ENCODE measurements at places on chromosomes 6 and 20. TPM values are rescaled to one million over a fixed set of nuclear protein-coding genes. Genes with fewer than 3 reads are reported as not detected.
A peak's percentile ranks its signal among the peaks of the same experiment; 100 is the strongest.

- no peak for DNase-seq
These were observed 64.2 kb downstream of the YTHDF1 start for GRCh38 chr20:63151554-63152321.

DNA sequence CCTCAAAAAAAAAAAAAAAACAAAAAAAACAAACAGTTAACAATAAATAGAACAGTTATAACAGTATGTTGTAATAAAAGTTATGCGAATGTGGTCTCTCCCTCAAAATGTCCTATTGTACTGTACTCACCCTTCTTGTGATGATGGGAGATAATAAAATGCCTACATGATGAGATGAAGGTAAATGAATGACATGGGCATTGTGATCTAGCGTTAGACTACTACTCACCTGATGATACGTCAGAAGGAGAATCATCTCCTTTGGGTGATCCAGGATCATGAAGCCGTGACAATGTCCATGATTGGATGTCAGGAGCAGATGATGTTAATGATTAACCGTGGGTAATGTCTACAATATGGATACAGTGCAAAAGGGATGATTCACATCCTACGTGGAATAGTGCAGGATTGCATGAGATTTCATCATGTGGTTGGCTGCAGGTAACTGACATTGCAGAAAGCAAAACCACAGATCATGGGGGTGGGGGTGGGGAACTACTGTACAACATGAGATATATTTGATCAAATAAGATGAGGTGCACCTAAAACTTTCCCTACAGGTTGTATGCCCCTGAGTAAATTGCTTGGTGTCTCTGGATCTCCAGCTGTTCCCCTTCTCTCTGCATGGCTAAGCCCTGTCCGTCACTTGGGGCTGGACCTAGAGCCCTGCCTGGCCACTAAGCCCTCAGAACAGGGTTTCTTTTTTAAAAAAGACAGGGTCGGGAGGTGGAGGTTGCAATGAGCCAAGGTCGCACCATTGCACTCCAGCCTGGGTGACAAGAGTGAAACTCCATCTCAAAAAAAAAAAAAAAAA is 6.2 kb upstream of the RBCK1 start:
- DNase-seq = peak; percentile 46

Gene RNGTT
- 18.2 TPM for total RNA-seq

DNA sequence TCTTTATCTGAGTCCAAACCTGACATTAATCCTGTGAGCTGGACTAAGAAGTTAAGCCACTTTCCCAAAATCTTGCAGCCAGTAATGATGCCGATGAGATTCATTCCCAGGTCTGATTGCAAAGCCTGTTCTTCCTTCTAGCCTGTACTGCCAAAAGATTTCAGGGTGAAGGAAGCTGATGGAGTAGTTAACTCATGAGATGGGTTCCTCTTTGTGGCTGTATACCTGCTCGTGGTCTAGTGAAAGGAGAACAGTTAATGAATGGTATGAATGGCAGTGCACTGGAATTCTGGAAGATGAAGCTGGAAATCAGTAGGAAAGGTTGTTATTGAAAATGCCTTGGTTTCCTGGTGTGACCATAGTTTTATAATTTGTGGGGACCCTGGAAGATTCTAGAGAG is 112.0 kb downstream of the FYN start:
- DNase-seq = no peak
